ENCODE measurements at places on chromosomes 4 and X. TPM values are rescaled to one million over a fixed set of nuclear protein-coding genes. Genes with fewer than 3 reads are reported as not detected.

Gene KCNE5
- 0.38 TPM for total RNA-seq

Gene PDE6B
- total RNA-seq, result not detected

Gene PARM1
- total RNA-seq, result 0.38 TPM

Gene SPANXN1
- total RNA-seq, result not detected

Gene CRLF2
- not detected for total RNA-seq

Gene ZNF275
- total RNA-seq, result 7.7 TPM

Gene HTN1
- not detected for total RNA-seq

Gene TEX13B
- total RNA-seq, result not detected

Gene LPAR4
- 0.19 TPM for total RNA-seq

Gene SLC34A2
- under 0.01 TPM for total RNA-seq

Measured in regular cardiac myocyte (primary cell).